Cortex of kidney (tissue), 1 donor: ENCODE measurements at places on chromosomes 5 and 9.

GRCh38 chr9:113231701-113232100, 10.4 kb downstream of the SLC31A1 start:
- no peak for DNase-seq

DNA sequence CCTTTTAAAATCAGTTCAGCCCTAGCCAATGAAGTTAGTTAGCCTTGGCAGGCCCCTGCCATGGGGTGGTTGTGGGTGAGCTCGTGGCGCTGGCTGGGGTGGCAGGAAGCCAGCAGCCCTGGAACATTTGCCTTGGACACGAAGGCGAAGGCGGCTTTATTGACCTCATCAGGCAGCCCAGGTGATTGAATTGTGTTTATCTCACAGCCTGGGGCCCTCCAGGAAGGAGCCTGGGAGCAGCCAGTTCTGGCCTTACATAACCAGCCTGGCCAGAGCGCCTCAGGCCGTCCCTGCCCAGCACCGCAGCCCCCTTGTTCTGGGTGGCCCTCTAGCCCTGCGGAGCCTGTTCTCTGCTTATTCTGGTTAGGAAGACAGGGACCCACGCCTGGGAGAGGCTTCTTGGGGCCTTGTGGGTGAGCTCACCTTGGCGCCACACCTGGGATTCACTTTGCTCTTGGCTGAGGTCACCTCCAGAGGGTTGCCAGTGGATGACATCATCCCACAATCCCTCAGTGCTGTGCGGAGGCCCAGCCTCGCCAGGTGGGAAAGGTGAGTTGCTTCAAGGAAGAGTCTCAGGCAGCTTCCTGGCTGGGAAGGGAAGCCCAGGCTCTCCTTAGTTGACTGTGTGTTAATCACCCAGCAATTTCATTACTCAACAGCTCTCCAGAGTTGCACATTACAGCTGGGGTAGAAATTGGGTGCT, 54.4 kb upstream of the RPL26L1 start:
- DNase-seq = no peak

DNA sequence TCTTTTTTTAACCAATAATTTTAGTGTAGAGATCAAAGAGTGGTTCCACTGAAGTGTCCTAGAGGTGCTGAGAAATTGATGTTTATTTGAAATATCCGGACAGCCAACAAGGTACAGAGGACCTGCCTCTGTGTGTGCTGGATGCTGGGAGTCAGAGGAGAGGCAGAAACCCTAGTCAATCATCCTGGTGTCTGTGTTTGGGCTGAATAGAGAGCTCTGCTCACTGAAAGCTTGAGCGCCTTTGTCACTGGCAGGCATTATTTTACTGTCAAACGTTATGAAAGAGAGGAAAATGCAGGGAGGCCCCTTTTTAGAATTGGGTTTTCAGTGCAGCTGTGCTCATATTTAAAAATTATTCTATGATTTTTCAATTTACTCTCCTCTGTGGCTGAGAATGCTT, 480.3 kb upstream of the TYRP1 start:
- DNase-seq = no peak

- no peak for DNase-seq
Measured at GRCh38 chr9:37775216-37775919, 9.5 kb downstream of the EXOSC3 start.

GRCh38 chr5:107607671-107608345, 62.9 kb downstream of the EFNA5 start:
- no peak for DNase-seq
